Right atrium auricular region (tissue), 2 donors: ENCODE measurements at places on chromosomes 11 and 22.

GRCh38 chr11:96178049-96178886, 164.7 kb downstream of the MAML2 start:
- no peak for DNase-seq

DNA sequence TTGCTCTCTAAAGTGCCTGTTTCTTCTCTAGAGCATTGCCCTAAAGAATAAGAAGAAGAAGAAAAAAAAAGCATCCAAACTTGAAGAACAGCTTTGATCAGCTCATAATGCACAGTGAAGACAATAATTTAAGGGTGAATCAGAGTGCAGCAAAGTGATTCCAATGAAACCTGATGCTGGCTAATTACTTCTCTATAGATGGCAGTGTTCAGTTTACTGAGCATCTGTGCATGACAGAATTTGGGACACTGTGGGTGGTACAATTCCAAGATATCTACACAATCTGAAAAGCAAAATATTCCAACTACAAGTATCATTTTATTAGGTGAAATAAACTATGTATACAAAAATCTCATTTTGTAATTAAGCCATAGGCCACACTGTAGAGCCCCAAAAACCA, 450.5 kb upstream of the CCDC90B start:
- no peak for DNase-seq

GRCh38 chr11:99509863-99510262, 489.1 kb downstream of the CNTN5 start:
- DNase-seq = no peak

DNA sequence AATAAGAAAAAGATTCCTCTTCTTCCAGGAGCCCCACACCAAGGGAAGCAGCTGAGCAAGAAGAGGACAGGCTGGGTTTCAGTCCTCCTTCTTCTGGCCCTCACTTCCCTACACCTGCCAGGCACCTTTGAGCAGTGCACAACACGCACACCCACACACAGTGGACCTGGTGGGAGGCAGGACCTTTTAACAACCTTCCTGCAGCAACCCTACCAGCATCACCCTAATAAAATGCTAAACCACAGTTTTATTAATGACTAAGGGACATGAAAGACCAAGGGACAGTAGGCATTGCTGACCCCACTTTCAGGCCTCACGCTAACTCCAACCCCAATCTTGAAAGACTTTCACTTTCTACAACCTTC, 12.2 kb downstream of the ARAP1 start:
- DNase-seq = no peak

DNA sequence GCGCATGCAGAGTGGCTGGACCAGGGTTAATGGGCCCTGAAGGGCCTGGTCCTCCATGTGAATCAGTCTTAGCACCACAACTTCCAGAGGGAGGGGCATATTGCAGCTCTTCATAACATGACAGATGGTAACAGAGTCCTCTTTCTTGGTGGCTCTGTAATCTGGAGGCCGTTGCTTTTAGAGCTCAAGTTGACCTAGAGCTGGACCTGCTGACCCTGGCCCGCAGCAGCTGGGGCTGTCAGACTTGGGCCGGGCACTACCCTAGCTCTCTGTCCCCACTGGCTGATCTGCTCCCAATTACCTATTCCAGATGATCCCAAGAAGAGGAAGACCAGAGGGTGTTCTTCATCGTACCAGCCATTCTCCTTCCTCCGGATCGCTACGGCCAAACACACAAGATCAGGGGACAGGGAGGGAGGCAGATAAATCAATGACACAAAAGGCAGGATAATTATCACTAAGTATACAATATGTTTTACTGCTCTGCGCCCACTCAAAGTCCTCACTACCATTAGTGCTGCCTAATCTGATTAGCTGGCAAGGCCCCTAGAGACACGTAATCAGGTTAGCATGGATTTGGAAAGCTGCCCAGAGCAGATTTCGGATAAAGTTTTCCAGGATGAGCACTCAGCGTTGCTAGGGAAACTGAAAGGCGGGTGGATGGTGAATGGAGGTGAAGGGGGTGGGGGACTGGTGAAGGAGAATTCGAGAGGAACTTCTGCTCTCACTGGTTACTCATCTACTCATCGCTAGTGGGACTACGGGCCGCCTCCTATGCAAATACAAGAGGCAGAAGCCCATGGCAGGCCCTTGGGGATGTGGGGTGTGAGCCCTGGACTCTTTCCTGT, 64.5 kb upstream of the PHOX2A start:
- DNase-seq = no peak

- DNase-seq = no peak
These were observed 644 bp downstream of the YPEL4 start for GRCh38 chr11:57648801-57649735.

- DNase-seq = no peak
These were observed 57.7 kb upstream of the EMID1 start for GRCh38 chr22:29148036-29148435.

DNA sequence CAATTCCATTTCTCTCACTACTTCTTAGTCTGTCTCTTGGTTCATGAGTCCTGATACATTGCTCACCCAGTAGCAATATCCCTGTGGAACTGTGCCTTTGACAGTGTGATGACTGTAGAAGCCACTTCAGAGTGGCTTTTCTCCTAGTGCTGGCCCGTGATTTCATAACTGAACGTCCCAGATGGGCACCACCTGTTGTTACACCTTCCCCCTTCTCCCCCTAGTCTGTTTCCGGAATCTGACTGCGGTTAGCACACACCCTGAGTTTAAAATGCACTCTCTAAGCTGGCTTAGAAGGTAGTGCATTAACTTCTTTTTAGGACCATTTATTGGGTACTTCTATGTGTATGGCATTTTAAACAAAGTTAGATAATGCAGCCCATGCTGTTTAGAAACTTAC, 83.0 kb downstream of the ALX4 start:
- DNase-seq = no peak

- DNase-seq = no peak
These were observed 161.2 kb upstream of the PLET1 start for GRCh38 chr11:112421879-112422278.

- peak; percentile 90 for DNase-seq
These were observed 49.1 kb upstream of the A4GALT start for GRCh38 chr22:42769574-42770447.

GRCh38 chr11:62603072-62603408, 1.4 kb upstream of the MTA2 start:
- DNase-seq = no peak

GRCh38 chr22:50738649-50739227, 734 bp downstream of the ACR start:
- DNase-seq = peak; percentile 42

GRCh38 chr22:35600476-35600875, 16.7 kb downstream of the MB start:
- DNase-seq = no peak

- DNase-seq = no peak
These were observed 75.1 kb downstream of the BMAL1 start for GRCh38 chr11:13352711-13353110.

DNA sequence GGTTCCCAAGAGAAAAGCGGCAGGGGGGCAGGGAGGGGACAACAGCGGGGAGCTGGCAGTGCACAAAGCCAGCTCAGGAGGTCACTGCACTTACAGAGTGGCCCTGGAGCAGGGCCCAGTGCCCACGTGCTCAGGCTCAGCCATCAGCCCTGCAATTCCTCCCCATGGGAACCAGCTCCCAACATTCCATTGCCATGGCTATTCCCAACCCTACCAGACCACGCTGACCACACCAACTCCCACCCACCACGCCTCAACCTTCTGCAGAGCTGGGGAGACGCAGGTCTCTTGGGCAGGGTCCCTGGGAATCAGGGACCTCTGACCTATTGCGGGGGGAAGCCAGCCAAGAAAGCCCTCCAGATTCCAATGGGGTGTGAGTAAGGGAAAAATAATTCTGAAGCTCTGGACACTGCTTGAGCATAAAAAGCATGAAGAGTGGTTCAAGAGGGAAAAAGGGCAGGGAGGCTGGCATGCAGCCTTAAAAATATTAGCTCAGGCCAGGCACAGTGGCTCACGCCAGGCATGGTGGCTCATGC, 38.3 kb upstream of the TFIP11 start:
- DNase-seq = no peak
